Activated T-cell treated with anti-CD3 and anti-CD28 coated beads, Interleukin-2, amount 50 U/mL, for 72 hours (primary cell): ENCODE measurements at places on chromosomes 11 and 22. TPM values are rescaled to one million over a fixed set of nuclear protein-coding genes. Genes with fewer than 3 reads are reported as not detected.
A peak's percentile ranks its signal among the peaks of the same experiment; 100 is the strongest.

SYNGR1 gene
- total RNA-seq = 4.4 TPM

RASL10A gene
- total RNA-seq = not detected

B4GALNT4 gene
- 2.7 TPM for total RNA-seq

ZNHIT2 gene
- 9.9 TPM for total RNA-seq

KLHDC7B gene
- 45.5 TPM for total RNA-seq

SLC25A45 gene
- 16.4 TPM for total RNA-seq

PLAAT4 gene
- 60.6 TPM for total RNA-seq

KIAA0930 gene
- total RNA-seq = 26.4 TPM

SULT4A1 gene
- total RNA-seq = not detected

OTOG gene
- total RNA-seq = not detected

TCN1 gene
- total RNA-seq = not detected

LRP4 gene
- 0.09 TPM for total RNA-seq

SPON1 gene
- total RNA-seq = 0.16 TPM

TNNT3 gene
- total RNA-seq = 5.6 TPM

CRACR2B gene
- 13.3 TPM for total RNA-seq

DNA sequence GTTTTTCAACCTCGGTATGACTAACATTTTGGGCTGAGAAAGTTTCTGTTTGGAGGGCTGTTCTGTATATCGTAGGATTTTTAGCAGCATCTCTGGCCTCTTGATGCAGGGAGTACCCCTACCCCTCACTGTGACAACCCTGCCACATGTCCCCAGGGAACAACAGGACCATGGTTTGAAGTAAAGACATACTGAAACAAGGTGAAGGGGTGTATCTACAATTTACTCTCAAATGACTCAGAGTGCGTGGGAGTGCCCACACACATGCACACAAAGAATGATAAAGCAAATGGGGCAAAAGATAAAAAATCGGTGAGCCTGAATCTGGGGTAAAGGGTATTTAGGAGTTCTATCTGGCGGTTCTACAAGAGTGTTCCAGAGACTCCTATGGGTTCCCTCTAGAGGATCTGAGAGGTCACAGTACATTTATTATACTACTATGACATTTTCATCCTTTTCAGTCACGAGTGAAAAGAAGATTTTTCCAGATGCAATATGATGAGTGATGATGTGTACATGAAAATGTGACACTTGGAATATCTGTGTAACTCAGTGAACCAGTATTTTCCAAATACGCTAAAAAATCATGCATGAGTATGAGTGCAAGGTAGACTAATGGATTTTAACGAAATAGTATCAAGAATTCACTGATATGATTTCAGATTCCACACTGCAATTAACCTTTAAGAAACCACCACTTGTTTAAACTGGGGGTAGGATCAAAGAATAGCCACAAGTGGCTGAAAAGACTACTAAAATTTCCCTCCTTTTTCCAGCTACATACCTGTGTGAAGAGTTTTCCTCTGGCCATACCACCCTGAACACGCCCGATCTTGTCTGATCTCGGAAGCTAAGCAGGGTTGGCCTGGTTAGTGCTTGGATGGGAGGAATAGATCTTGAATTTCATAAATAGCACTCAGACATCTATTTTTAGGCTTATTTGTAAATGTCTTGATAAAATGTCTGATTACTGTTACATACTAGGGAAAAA lies 56.3 kb upstream of the YPEL1 start:
- peak; percentile 71 for DNase-seq

DNA sequence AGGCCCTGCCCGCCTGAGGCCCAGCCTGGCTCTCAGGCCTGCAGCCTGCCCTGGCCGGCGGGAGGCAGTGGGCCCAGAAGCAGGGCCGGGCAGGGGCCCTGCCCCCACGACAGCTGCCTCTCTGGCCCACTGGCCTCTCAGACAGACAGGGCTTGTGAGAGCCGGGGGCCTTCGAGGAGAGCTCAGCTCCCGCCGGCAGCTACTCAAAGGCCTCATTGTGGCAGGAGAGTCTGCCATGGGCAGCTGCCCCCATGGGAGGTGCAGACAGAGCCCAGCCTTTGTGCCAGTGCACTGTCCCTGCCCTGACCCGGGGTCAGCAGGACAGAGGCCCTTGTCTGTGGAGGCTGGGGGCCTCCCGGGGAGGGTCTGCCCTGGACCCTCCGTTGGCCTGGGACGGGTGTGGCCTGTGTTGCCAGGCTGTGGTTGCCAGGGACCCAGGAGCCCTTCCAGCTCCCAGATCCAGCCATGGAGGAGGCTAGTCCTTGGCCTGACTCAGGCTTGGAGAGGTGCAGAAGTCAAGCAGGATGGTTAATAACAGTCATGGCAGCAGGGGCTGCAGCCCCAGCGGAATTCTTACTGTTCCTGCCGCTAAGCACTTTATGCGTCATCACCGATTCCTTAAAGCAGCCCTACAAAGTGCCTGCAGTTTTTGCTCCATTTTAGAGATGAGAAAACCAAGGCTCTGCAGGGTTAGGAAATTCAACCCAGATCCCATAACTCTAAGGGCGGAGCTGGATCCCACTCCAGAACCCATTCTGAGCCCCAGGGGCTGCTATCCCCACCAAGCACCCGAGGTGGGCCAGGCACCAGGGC lies 12.5 kb downstream of the FLRT1 start:
- DNase-seq = no peak

GRCh38 chr11:15145615-15146014 lies 30.9 kb downstream of the INSC start:
- no peak for DNase-seq

GRCh38 chr11:69964247-69964643 lies 113.9 kb upstream of the ANO1 start:
- DNase-seq = no peak

GRCh38 chr11:279040-279965 lies 1.1 kb downstream of the NLRP6 start:
- DNase-seq = no peak

- no peak for DNase-seq
Observed at GRCh38 chr11:57164317-57164716, 17.4 kb upstream of the LRRC55 start.

- no peak for DNase-seq
Observed at GRCh38 chr22:49869845-49870712, 16.4 kb downstream of the ZBED4 start.

DNA sequence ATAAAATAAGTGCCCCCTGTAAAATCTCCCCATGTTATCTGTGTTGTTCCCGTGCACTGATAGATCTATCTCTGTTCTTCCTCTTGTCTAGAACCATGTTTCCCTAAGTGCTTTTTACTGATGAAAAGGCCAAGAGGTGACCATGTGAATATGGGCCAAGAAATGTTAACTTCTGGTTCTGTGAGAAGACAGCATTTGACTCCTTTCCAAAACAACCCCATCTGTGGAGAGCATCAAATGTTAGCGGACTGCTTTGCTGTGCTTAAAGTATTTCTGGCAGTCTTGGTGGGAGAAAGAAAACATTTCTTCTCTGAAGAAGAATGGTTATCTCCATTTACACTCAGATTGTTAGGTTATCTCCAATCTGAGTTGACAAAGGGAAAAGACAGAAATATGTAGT lies 58.6 kb upstream of the GUCY1A2 start:
- no peak for DNase-seq

- DNase-seq = no peak
Observed at GRCh38 chr11:1167751-1168231, 10.0 kb downstream of the MUC5AC start.

DNA sequence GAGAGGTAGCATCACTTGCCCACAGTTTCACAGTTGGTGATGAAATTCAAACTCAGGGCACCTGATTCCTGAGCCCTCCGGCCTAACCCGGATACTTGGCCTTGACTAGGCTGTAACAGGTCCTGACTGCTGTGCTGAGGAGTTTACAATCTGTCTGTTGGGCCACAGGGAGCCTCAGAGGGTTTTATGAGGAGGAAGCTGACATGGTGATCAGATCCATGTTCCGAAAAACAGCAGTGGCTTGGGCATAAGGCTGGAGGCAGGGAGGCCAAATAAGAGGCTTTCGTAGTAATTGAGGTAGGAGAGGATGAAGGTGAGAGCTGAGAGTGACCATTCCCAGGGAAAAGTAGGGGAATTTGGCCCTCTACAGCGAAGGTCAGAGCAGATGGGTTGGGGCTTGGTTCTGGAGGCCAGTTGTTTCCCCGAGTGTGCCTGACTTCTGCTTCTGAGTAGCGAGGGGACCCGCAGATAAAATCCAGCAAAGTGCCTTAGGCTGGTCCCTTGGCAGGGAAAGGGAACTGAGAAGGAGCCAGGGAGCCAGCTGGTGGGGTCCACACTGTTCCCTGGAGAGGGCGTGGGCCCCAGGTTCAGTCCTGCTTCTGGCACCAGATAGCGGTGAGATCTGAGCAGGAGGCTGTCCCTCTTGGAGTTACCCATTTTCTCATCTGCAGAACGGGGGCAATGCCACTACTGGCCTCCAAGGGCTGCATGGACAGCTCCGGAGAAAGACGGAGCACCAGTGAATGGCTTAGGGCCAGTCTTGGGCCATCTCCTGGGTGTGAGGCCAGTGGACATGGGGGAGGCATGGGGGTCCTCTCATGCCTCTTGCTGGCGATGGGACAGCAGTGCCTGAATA lies 6.5 kb downstream of the PRDM11 start:
- DNase-seq = no peak

DNA sequence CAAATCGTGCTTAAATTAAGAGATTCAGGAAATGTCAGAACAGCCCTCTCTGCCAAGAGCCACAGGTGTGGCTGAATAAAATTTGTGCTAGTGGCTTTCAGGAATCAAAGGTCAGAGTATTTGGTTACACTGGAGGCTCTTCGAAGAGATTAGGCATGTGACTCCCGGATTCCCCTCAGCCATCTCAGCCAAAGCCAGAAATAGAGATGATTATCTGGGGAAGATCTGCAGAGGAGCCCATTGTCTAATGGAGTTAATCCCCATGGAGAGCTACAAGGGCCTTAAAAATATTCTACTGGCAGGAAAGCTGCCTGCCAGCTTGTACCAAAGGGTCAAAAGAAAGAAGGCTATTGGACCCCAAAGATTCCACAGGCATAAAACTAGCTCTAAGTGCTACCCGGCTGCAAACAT lies 1259.5 kb downstream of the TBC1D22A start:
- no peak for DNase-seq

DNA sequence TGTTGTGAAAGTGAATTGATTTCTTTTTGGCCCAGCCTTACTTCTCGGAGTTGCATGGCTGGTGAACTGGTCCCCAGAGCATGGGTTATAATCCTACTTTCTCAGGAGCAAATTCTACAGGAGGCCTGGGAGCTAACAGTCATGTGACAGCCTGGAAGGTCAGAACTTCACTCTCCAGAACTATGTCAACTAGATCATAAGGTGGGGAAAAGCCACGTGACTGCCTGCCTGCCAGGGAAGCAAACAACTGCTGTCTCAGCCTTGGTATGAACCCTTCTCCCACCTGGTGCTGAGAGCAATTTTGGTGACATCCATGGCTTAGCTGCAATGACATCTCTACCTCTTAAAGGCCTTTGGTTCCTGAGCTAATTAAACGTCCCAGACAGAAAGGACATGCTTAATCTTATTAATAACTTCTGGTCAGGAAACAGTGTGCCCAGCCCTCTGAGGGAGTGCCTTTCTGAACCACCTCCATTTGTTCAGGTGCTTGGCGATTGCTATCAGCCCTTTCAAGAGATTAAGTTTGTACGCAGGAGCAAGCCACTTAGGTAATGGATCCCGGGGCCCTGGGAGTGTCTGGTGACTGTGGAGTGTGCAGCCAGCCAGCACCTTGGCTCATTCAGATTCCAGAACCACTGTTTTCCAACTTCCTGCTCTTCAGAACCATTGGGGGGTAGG lies 1.4 kb upstream of the CREB3L1 start:
- no peak for DNase-seq

DNA sequence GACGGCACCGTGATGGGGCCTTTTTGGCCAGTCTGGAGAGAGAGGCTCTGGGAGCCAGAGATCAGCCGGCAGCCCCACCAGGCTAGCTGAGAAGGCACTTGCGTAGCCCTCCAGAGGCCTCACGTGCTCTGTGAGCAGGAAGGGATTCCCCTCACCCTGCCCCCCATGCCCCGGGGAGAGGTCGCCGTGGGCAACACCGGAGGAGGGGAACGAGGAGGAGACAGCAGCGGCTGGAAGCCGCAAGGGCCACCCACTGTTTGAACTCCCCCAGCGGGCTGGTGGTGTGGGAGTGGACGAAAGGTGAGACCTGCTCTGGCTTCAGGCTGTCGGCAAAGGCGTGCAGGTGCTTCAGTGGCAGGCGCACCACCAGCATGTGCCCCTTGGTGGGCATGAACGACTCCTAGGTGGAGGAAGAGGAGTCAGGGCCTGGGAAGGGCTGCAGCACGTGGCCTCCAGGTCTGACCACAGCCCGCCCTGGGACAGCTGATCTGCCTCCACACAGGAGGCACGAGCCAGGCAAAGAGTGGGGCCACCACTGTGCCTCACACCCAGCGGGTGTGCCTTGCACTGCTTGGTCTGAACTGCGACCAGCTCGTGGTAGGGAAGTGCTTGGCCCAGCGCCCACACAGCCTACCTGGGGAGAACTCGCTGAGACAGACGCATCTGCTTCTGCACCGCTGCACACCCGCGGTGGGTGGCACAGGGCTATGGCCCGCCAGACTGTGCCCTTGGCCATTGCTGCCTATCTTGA lies 99.9 kb downstream of the MED15 start:
- no peak for DNase-seq

DNA sequence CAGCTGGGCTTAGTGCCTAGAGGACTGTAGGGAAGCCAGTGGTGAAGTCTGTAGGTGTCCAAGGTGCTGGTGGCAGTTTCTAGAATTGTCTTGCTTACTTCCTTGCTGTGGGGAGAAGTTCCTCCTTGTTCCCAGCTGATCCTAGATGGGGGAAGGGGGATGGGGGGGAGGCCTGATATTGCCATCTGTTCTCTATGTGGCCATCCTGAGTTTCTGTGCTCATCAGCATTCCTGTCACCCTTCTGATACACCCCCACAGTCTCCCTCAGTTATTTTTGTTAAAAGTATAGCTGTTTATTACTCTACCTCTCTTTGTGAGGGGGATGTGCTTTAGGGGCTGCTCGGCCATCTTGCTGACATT lies 36.5 kb downstream of the MADD start:
- DNase-seq = no peak

GRCh38 chr11:2860636-2861035 lies 24.9 kb downstream of the CDKN1C start:
- DNase-seq = peak; percentile 56

- DNase-seq = no peak
Observed at GRCh38 chr22:38713921-38714320, 8.2 kb downstream of the GTPBP1 start.

- DNase-seq = peak; percentile 55
Observed at GRCh38 chr11:125429174-125429707, 66.8 kb downstream of the FEZ1 start.

DNA sequence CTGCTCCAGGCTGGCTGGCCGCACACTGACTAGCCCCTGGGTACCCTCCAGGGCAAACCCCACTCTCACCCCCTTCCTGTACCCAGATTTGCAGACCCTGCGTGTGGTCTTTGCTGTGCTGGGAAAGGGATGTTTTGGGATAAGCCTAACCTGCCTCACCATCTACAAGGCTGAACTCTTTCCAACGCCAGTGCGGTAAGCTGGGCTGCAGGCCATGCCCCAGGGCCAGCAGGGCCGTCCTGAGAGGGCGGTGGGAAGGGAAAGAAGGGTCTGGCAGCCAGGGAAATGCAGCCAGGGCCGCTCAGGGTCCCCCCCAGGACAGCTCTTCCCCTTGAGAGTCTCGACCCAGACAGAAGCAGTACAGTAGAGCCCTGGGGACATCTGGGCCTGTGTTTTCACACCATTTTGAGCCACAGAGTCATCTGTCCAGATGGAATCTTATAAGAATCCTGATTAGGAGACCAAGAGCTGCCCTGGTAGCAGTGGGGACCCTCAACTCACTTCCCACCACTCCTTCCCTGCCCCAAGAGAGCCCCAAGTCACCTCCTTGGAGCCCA lies 22.4 kb upstream of the SLC22A12 start:
- DNase-seq = no peak
